HuH-7 (cell line): ENCODE measurements at places on chromosomes 6 and 20.

GRCh38 chr6:98384801-98385200 is 449.6 kb upstream of the POU3F2 start:
- DNase-seq, result no peak

DNA sequence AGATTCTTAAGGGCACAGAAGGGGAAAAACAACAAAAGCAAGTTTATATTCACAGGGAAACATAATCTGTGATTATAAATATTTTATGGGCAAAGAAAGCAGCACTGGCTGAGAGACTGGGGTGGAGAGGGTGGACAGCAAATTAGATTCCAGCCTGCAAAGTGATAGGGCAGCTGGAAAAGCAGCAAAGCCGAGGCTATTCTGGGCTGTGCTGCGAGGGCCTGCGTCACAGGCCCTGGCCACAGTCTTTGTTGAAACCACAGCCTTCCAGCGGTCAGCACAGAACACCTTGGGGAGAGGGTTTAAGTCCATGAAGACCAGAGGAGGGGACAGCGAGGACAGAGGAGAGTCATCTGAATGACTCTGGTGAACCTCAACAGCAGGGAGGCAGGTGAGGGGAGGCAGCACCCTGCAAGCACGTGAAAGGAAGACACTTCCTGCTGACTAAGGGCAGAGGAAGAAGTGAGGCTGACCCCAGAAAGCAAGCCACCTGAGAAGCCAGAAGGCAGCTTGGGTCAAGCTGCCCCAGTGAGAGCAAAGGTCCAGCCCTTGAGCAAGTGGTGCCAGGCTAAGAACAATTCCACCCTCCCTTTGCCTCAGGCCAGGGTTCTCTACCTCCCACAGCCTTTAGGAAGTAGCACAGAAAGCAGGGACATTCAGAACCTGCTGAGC is 17.1 kb downstream of the MRPL14 start:
- DNase-seq, result no peak

- peak; percentile 94 for DNase-seq
These were observed at the start of gene ZBTB46 for GRCh38 chr20:63830841-63831588. ZBTB46 (minus strand) TSS chr20:63831264; CDS start chr20:63790757, 40,507 bp downstream.

- no peak for DNase-seq
These were observed 169.1 kb upstream of the CDYL start for GRCh38 chr6:4606821-4607704.

GRCh38 chr20:48758206-48758820 is 69.5 kb downstream of the PREX1 start:
- DNase-seq, result no peak

DNA sequence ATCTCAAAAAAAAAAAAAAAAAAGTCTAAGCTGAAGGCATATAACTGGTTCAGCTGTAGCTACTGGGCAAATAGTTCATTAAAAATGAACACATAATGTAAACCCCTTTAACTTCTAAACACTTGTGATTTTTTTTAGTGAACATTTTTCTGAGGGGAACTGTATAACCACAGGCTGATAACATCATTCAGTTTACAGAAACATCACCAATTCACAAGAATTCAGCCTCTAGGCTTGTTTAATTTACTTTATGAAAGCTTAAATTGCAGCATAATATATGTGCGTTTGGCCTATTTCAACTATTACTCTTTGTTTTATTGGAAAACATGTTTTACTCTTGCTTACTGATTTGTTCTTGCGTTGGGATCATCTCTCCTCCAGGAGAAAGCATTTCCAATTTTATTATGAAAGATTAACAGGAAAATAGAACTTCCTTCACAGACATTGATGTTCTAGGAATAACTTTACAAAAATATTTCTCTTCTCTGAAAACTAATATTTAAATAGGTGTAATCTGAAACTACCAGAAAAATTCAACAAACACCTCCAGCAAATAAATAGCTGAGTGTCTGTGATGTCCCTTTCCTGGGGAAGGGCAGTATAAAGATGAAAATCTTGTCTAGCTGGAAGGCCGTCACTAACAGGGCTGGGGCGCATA is 284.5 kb downstream of the UST start:
- no peak for DNase-seq

- no peak for DNase-seq
These were observed 31.2 kb downstream of the KCNQ5 start for GRCh38 chr6:72653026-72653425.

GRCh38 chr20:62727584-62728027 is 19.0 kb downstream of the NTSR1 start:
- no peak for DNase-seq

DNA sequence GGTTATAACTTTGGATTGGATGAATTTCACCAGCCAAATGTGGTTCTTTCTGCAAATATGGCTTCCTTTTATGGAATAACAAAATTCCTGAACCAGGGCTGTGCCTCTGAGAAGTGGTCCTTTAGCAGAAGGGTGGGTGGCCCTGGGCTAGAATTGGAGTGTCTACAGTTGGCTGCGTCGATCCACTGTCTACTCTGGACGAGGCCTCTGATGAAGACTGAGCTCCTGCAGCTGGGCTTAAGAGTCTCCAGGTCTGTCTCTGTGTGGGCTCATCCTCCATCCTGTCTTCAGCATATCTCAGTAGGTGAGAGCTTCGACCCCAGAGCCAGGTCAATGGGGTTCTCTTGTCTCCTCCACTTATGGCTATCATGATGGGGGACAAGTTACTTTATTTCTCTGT is 166.3 kb upstream of the PMEPA1 start:
- no peak for DNase-seq

- DNase-seq, result no peak
These were observed 19.2 kb upstream of the MRPS10 start for GRCh38 chr6:42236682-42237473.

DNA sequence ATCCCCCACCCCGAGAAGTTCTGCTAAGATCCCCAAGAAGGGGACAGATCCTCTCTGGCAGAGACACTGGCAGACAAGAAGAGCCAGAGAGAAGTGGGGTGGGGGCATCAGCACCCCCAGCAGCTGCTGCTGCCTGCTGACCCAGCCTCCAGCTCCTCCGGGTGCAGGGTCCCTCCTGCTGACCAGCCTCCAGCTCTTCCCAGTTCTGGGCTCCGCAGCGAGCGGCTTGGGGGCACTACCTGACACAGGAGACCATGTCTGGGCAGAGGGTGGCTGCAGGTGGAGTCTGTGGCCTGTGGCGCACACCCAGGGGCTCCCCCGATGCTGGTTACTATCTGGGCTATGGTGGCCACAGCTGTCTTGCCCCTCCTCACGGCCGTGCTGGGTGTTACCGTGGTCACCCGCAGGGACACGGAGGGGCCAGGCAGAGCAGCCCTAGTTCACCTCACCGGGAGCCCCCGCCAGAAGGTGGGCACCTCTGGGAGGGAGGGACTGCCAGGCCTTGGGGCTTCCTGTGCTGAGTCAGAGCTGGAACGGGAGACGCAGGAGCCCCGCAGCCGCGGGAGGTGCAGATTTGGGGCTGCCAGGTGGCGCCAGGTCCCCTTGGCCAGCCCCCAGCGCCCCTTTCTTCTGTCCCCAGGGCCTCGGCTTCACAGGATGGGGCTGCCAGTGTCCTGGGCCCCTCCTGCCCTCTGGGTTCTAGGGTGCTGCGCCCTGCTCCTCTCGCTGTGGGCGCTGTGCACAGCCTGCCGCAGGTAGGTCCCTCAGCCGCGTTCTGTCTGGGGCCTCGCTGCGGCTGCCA is 630 bp downstream of the LIME1 start:
- DNase-seq, result no peak

DNA sequence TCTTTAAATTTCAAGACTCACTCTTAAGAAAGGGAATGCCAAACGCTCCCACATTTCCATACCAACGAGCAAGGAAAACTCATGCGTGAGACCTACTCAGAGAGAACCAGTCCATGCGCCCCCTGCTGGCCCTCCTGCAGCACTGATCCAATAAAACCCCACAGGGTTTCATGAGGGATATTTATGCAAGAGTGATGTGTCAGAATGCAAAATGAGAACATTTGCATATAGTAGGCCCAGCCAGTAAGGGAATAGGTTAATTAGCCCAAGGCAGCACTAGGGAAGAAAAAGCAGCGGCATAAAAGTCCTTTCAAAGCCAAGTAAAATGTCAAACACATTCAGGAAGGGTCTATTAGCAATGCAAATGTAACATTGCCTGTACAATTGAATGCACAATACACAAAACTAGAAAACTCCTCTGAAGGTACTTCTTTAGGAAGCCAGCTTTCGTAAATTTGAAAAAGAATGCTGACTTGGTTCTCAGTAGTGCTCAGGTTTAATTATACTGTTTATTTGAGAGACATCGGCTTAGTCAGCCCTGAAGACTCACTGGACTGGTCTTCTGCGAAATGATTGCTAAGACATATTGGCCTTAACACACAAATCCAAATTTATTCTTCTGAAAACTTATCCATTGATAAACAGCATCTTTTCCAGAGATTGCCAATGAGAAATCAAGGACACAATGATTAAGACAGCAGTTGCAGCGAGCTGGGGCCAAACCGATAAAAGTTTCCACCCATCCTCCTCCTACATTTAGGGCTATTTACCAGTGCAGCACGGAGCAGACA is 93.2 kb downstream of the GMPR start:
- DNase-seq, result peak; percentile 81

DNA sequence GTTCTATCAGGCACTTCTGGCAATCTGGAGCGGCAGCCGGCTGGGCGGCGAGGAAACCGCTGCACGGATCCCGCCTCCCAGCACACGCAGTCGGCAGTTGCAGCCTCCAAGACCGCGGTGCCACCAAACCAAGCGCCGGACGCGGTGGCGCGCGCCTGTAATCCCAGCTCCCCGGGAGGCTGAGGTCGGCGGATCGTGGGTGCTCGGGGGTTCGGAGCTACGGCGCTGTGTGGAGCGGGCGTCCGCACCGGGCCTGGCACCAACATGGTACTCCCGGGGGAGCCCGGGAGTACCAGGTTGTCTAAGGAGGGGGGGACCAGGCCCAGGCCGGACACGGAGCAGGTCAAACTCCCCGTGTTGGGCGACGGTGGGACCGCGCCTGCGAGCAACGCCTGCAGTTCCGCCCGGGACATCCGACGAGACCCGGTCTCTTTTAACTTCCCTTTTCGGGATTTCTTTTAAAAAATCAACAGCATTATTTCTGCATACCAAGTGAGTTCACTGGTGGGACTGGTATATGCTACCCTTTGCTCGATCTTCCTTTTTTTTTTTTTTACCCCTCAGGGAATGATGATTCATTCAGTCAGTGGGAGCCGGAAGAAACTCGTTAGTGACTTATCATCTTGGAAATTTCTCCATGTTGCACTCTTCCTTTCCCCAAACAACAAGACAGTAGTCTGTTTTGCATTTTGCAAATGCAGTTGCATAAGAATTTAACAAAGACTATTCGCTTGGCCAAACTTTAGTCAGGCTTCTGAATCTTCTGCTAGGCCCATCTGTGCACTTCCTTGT is 27.6 kb downstream of the ZNF311 start:
- no peak for DNase-seq

DNA sequence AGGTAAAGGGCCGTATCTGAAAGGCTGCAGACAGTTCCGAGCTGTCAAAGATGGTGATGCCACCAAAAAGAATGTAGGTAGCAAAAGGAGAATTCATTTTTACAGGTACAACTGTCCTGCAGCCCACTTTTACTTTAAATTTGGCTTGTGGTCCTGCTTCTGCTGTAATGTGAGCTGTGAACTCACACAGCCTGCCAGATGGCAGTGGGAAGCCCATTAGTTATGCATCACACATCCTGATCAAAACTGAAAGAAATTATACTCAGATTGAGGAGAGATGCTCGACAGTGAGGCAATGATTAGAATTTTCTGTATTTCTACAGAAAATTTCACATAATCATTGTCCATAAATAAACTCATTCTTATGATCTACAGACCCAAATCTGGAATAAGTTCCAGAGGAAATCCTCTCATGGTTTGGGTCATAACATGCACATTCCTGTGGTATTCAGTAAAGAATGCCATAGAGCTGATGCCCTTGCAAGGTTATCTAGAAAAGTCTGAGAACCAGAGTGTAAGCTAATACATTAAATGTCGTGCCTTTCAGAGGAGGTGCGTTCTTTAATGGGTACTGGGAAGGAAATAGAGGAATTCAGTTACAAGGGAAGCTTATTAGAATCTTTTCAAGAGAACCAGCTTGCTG is 23.9 kb upstream of the E2F3 start:
- no peak for DNase-seq

GRCh38 chr20:45781391-45781931 is 10.2 kb downstream of the WFDC3 start:
- DNase-seq, result no peak

GRCh38 chr6:89492025-89492640 is 59.2 kb downstream of the ANKRD6 start:
- DNase-seq, result no peak

DNA sequence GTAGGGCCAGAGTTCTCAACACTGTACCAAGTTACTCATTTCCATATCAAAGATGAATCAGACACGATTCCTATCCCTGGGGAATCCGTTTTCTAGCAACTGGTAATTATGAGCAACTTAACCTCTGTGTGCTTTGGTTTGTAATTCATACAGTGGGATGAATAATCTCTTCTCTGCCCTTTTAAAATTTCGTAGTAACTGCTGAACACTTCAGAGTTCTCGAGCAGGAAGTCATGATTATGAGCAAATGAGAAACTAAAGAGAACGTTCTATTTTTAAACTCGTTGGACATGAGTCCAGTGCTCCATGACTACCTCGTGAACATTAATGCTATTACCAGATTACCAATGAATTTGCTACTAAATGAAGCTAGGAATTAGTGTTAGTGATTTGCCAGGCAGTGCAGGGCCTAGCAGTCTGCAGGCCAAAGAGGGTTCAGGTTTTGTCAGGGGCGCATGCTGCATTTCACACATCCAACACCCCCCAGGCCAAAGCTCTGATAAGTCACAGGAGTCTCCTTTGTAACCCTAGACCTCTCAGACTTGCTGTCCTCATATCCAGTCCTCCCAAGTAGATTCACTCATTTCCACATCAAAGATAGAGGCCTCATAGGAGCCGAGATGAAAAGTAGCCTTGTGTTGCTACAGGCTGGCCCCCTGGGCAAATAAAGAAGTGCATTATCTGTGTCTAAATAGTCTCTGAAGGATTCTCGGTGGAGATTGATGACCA is 45.8 kb upstream of the VSTM2L start:
- no peak for DNase-seq

GRCh38 chr20:10312111-10312510 is 93.5 kb downstream of the SNAP25 start:
- DNase-seq, result no peak

GRCh38 chr20:44714701-44715498 is at the start of gene CCN5:
CCN5 (plus strand) TSS chr20:44715369; CDS start chr20:44715391, 22 bp downstream.
- peak; percentile 67 for DNase-seq

DNA sequence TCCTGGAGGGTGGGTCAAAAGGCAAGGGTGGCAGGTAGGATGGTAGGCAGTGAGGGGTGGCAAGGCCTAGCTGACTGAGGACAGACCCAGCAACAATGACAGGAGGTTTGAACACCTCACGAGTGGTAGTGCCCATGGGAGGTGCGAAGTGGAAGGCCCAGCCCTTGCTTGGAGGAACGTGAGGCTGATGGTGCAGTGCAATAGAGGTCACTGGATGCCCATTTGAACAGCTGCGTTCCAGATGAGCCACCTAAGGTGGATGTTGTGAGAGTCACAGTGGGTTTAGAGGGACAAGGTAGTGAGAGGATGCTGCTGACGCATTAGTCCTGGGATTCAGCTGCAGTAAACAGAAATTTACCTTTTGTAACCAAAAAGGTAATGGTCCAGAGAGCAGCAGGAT is 15.6 kb downstream of the TMEM74B start:
- DNase-seq, result no peak

- no peak for DNase-seq
These were observed 86.8 kb downstream of the CDC40 start for GRCh38 chr6:110266996-110267395.
